ENCODE measurements at places on chromosomes 7 and 10.
A peak's percentile ranks its signal among the peaks of the same experiment; 100 is the strongest.

DNA sequence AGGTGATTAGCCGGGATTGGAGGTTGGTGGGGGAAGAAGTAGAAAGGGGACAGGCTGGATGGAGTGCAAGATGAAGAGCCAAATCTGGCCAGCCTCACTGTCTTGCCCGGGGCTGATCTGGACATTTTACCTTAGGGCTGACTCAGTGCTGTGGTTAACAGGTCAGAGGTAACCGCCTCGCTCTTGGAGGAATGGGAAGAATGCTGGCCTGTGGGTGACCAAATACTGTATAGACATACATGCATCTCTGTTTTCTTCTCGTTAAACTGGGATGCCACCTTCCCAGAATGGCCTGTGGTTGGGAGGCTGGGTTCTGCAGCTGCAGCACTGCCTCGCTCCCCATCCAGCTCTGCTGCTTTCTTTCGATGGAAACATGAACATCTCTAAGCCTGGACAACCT lies 120.0 kb downstream of the SEC23IP start:
- DNase-seq, result no peak

- DNase-seq, result no peak
These were observed 2.0 kb downstream of the RHEB start for GRCh38 chr7:151517601-151518104.

DNA sequence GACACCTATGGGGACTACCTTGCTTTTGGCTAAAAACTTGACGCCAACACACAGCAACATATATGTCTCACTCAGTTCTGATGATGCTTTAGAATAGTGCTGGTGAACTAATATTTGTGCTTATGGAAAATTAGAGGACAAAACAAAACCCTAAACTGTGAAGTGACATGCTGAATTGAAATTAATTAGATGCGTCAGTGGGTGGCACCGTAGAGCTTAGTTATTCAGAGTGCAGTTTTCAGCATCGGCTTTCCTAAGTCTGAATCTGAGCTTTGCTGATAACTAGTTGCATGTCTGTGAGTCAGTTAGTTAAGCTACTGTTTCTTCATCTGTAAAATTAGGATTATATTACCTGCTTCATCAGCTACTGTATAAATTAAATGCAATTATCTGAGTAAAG lies 245.0 kb upstream of the SORCS1 start:
- DNase-seq, result no peak

DNA sequence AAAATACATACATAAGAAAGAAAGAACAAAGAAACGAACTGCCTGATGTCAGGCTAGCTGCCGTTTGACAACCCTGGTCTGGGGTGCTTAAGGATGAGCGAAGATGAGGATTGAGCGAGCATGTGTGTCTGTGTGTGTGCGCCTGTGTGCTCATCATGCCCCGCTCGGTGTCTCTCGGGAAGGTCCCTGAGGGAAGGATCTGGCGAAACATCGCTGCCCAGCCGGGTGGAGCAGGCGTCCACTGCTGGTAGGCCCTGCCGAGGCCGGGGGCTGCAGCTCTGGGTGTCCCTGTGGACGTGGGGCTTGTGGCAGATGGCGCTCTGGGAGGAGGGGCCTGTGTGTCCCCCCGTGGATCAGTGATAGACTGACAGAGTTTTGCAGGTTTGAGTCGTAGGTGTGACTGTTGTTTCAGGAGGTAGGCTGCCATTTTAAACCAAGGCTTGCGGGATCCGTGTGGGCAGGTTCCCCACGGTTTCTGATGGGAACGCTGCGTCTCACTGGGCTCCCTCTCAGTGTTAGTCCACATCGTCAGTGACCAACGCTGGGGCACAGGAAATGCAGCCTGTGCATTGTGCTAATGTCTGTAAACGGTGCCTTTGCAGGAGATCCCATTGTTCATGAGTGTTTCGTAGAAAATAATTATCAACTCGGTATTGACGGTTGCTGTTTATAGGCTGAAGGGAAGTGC lies 5.9 kb upstream of the SUN1 start:
- DNase-seq, result no peak

DNA sequence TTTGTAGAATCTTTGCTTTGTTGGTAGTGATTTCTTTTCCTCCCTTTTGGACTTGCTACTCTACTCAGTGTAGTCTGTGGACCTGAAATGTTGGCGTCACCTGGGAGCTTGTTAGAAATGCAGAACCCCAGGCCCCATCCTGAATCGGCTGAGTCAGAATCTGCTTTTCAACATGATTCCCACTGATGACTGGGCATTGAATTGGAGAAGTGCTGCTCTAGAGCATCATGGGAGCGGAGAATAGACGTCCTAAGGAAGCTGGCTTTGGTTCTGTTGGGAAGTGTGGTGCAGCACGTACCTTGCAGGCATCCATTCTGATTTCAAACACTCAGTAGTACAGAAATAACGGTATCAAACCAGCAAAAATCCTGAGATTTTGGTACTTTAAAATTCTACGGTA lies 54.7 kb downstream of the RBM33 start:
- no peak for DNase-seq

- DNase-seq, result no peak
These were observed 8.4 kb upstream of the TMEM254 start for GRCh38 chr10:80070057-80070456.

DNA sequence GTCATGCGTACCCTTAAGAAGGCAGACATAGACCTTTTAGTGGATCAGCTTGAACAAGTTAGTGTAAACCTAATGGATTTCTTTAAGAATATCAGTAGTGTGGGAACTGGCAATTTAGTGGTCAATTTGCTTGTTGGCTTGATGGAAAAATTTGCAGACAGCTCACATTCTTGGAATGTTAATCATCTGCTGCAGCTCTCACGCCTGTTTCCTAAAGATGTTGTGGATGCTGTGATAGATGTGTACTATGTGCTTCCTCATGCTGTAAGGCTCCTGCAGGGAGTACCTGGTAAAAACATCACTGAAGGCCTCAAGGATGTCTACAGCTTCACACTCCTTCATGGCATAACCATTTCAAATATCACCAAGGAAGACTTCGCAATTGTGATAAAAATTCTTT lies 103.4 kb downstream of the ABCA13 start:
- DNase-seq, result no peak

GRCh38 chr10:113520690-113521474 lies 32.0 kb upstream of the HABP2 start:
- peak; percentile 28 for DNase-seq

- DNase-seq, result no peak
These were observed 4.6 kb downstream of the CHST3 start for GRCh38 chr10:71968553-71969474.

- no peak for DNase-seq
These were observed 48.4 kb downstream of the MTPAP start for GRCh38 chr10:30300728-30301127.

DNA sequence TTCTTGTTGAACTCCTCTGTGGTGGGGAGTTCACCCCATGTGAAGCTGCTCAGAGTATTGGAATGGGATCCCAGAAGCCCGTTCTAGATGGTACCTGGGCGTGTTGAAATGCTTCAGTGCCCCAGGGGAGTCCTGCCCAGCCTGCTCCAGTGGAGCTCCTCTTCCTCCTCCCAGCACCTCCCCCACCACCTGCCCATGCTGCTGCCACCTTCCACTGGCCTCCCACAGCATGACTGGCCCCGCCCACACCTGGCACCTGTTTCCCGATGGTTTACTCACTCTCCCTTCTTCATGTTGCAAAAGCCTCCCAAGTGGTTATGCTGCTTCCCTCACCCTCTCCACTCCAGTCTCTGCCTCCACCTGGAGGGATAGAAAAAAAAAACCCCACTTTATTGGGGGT lies 32.2 kb upstream of the PCBD1 start:
- DNase-seq, result peak; percentile 67

DNA sequence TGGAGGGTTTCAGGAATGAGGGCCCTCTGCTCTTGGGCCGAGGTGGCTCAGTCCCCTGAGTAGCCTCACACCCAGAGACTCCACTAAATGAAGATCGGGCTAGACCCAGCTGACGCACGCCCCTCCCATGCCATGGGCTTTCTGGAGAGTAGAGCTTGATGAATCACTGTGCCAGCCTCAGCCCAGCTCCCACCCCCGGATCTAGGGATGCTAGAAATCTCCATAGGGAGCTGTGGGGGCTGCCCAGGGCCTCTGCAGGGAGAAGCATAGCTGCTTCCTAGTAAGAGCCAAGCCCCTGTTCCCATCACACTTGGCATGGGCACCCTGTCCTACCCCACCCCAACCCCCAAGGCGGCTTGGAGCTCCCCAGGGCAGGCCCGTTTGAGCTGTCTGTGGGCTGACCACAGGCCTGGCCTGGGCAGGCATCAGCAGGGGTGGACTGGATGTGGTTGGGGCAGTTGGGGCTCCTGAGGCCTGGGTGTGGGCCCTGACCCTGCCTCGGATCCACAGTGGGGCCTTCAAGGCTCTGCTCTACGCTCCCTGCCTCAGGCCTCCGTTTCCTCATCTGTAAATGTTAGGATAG lies 121.2 kb downstream of the ZMIZ1 start:
- DNase-seq, result no peak

DNA sequence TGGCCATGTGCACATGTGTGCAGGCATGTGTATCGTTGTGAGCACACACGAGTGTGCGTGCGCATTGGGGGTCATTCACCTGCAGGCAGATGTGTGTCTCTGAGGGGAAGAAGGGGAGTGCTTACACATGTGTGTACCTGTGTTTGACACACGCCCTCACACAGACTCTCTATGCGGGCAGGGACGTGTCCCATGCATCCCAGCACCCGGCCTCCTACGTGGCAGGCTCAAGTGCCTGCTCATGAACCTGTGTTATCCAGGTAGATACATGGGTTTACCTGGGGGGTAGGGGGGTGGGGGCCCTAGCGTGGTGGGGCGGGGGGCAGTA lies 18.6 kb downstream of the KCP start:
- DNase-seq, result no peak

DNA sequence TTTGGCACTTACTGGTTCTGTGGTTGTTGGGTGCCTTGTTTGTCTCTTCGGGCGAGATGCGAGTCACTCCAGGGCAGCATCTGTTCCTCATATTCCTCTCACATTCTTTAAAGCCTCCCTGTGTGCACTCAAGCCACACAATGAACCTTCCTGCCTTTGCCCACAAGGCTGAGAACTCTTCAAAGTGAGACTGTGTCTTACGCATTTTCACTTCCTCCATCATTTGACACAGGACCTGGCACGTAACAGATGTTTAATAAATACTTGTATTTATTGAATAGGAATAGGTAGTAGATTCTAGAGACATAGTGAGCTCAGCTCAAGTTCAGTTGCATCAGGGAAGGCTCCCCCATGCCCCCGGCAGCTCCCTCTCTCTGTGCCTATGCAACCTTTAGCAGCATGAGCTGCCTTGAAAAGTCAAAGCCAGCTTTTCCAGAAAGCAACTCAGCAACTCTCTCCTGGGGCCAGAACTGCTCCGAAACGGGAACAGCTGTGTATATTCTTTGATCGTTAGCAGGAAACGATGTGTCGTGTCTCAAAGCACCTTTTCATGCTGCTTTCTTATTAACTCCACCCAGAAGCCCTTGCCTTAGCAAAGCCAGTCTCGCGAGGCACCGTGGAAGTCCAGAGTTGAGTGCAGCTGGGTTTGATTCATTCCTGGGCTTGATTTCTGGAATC lies 97.5 kb downstream of the PFKFB3 start:
- no peak for DNase-seq

DNA sequence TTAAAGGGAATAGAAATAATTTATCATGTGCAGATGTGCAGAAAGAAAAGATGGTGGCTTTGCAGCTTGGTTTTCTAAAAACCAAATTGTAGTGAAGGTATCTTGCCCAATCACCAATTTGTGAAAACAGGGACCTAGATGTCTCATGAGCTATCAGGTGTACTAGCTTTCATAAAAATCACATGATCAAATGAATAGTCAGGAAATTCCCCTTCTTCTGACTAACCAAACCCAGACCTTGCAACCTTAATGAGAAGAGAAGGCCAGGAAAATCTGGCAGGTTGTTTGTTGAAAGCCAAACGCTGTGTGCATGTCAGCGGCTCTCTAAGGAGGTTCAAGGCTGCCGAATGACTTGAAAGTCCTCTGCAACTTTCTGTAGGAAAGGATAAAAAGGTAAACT lies 304.4 kb upstream of the NRP1 start:
- DNase-seq, result no peak

DNA sequence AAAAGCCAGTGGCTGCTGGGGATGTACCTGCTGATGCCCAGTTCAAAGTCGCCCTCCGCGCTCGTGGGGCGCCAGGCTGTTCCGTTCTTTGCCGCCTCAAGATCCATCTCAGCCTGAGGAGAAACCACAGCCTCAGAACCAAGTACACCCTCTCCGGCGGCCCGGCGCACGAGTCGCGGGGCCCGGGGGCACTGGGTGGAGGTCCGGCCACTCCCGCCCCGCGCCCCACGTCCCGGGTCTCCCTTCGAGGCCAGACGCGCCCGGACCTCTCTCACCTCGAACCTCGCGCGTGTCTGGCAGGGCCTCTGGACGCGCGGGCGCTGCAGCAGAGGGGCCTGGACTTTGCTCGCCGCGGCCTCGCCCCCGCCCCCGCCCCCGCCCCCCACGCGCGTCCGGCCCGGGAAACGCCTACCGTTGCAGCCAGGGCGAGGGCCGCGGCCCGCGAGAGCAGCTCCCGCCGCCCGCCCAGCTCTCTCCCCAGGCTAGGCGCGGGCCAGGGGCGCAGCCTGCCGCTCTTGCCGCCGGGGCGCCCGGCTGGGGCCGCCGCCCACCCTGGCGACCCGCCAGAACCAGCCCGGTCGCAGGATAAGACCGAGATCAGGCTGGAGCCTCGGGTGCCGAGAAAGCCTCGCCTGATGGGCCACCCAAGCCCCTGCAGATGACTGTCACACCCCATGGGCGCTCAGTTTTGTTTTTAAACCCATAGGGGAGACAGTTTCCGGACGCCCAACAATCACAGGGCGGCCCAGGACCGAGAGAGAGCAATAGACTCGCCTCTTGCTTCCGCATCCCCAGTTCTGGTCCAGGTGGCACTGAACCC lies at the start of gene ABCB4:
ABCB4 (minus strand) TSS at position 322 of the 820 bp plus-strand sequence; CDS start at position 107, 215 bp downstream.
- DNase-seq, result no peak

- no peak for DNase-seq
These were observed 35.3 kb downstream of the CDC14C start for GRCh38 chr7:48959676-48960075.

- DNase-seq, result no peak
These were observed 85.5 kb downstream of the FAS start for GRCh38 chr10:89076120-89076519.

GRCh38 chr10:52300599-52301277 lies 13.3 kb upstream of the DKK1 start:
- no peak for DNase-seq

GRCh38 chr10:78171633-78172400 lies 138.2 kb downstream of the RPS24 start:
- no peak for DNase-seq

GRCh38 chr10:71268758-71269157 lies 50.3 kb upstream of the SLC29A3 start:
- no peak for DNase-seq

DNA sequence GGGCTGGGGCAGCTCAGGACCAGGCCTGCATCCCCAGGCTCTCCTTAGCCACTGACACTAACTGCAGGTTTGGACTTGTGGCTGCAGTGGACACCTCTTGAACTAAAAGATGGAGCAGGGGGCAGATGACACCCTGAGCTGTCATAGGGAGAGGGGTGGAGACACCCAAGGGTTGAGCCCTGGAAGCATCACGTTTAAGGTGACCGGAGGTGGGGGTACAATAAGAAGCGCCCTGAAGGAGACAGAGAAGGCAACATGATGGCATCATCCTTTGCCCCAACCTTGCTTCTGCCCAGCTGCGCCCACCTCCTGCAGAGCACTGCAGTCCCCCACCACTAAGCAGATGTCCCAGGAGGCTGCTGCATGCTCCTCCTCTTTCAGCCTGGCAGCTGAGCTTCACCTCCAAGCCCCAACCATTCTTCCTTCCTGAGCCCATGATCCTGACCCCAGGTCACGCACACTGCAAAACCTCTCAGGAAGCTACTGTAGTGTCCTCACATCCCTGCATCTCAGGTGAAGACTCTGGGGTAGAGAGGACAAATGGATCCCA lies 25.5 kb downstream of the OGDHL start:
- no peak for DNase-seq

- DNase-seq, result no peak
These were observed 7.5 kb downstream of the FGFR2 start for GRCh38 chr10:121590772-121591171.

Measured in NCI-H187 (cell line).